ENCODE measurements at places on chromosomes 5 and 9.

- DNase-seq = no peak
These were observed 42.7 kb upstream of the GRHPR start for GRCh38 chr9:37379835-37380234.

GRCh38 chr5:168022446-168023169 is 268.8 kb upstream of the WWC1 start:
- no peak for DNase-seq

GRCh38 chr5:179336126-179336870 is 9.0 kb downstream of the ADAMTS2 start:
- no peak for DNase-seq

- no peak for DNase-seq
These were observed 126.1 kb upstream of the WWC1 start for GRCh38 chr5:168165221-168165914.

GRCh38 chr5:111076091-111076490 is 4.6 kb downstream of the TSLP start:
- no peak for DNase-seq

DNA sequence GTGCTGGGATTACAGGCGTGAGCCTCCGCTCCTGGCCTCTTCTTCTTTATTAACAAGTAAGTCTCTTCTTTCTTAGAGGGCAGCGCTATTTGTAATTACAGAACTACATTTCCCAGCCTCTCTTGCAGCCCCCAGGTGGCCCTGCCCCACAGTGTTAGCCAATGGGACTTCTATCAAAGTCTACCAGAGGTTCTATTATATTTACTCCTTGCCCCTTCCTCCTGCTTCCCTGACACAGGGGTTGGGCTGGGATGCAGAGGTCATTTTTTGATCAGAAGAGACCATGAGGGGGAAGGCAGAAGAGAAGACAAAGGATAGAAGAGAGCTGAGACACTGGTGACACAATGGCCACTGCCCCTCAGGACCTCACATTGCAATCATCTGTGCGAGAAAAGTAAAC is 224.2 kb downstream of the SYK start:
- DNase-seq = no peak

GRCh38 chr9:136231478-136232297 is 13.9 kb downstream of the QSOX2 start:
- DNase-seq = no peak

DNA sequence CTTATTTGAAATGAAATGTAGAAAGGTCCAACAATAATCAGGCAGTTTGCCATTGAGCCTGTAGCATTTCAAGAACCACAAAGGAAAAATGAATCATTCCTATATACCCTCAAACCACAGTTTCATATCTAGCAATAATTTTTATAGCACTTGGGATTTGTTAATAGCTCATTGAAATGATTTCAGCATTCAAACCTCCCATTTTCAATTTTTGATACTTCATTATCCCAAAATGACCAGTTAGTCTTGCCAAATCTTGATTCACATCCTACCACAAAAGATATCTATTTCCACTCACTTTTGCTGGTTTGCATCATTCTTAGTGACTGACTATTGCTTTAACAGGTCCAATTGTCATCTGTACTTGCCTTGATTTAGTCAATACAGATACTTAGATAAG is 790.1 kb downstream of the TLE1 start:
- no peak for DNase-seq

GRCh38 chr5:35626553-35626952 is 8.9 kb downstream of the SPEF2 start:
- no peak for DNase-seq

GRCh38 chr5:172776235-172776594 is 5.2 kb upstream of the DUSP1 start:
- DNase-seq = no peak

- no peak for DNase-seq
These were observed 459.5 kb upstream of the KLF4 start for GRCh38 chr9:107949061-107949460.

DNA sequence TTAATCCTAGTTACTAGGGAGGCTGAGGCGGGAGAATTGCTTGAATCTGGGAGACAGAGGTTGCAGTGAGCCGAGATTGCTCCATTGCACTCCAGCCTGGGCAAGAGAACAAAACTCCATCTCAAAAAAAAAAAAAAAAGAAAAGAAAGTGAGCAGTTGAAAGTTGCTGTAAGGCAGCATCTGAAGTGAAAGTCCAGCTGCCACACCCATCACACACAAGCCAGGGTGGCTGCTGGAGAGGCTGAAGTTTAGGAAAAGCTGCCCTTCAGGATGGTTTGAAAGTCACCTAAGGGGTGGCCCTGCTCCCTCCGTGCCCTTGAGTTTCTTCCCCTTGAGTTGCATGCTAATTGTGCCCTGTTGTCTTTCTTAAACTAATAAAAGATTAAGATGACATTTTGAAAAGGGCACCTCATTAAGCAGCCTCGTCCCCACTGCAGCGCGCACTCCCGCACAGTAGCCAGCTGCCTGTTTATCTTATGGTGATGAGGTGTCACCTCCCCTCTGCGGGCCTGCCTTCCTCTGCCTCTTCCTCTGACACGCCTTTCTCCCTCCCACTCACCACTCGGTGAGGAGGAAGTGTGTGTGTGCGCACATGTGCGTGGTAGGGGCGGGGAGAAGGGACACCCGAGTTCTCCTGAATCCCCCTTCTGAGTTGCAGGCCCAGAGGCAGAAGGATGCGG is 104.2 kb upstream of the PANK3 start:
- no peak for DNase-seq

DNA sequence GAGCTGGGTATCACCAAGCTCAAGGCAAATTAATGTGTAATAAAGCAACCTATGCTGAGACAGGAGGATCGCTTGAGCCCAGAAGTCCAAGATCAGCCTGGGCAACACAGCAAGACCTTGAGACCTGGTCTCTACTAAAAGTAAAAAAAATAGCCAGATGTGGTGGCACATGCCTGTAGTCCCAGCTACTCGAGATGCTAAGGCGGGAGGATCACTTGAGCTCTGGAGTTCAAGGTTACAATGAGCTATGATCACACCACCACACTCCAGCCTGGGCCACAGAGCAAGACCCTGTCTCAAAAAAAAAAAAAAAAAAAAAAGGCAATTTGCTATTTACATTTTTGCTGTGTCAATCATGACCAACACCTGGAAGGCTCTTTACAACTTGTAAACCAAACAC is 5.2 kb downstream of the STRBP start:
- DNase-seq = no peak

DNA sequence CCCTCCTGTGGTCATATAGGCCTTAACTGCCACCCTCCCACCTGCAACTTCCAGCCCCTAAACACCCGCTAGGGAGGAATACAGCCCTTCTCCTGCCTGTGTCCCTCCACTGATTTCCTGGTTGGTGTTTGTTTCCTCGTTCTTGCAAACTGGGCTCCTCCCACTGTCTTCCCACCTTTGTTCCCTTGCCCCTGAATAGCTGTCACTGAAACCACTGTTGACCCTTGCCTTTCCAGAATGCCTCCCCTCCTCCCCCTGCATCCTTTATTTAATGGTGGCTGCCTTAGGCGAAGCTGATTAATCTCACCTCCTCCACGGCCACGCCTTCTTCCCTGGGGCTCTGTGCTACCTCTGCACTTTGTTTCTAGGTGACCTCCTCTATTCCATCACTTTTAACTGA is 626.7 kb downstream of the BNC2 start:
- DNase-seq = no peak

- no peak for DNase-seq
These were observed at the start of gene HACD4 for GRCh38 chr9:21031091-21031807. Gene HACD4 (minus strand): TSS chr9:21031640. CDS start chr9:21031590, 50 bp downstream.

DNA sequence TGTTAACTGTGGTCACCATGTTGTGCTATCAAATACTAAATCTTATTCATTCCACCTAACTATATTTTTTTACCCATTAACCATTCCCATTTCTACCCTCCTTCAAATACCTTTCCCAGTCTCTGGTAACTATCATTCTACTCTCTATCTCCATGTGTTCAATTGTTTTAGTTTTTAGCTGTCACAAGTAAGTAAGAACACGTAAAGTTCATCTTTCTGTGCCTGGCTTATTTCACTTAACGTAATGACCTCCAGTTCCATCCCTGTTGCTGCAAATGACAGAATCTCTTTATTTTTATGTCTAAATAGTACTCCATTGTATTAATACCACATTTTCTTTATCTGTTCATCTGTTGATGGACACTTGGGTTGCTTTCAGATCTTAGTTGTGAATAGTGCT is 485.1 kb upstream of the CD180 start:
- DNase-seq = no peak

DNA sequence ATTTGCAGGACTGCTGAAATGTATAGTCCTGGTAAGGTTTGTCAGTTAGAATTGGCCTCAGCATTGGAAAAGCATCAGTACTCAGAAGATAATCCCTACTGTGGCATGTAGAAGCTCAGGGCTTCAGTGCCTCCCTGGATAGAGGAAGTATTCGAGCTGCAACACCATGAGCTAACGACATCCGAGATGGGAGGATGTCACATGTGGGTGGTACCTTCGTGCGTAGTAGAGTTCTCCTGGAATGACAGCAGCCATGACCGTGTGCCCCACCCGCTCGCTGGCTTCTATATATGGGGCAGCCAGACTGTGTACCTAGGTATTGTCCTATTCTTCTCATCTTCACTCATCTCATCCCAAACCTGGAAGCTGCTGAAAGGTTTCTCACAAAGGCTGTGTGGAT is 345.8 kb upstream of the KLF9 start:
- DNase-seq = no peak

- no peak for DNase-seq
These were observed 84.8 kb downstream of the MVB12B start for GRCh38 chr9:126411225-126411947.

DNA sequence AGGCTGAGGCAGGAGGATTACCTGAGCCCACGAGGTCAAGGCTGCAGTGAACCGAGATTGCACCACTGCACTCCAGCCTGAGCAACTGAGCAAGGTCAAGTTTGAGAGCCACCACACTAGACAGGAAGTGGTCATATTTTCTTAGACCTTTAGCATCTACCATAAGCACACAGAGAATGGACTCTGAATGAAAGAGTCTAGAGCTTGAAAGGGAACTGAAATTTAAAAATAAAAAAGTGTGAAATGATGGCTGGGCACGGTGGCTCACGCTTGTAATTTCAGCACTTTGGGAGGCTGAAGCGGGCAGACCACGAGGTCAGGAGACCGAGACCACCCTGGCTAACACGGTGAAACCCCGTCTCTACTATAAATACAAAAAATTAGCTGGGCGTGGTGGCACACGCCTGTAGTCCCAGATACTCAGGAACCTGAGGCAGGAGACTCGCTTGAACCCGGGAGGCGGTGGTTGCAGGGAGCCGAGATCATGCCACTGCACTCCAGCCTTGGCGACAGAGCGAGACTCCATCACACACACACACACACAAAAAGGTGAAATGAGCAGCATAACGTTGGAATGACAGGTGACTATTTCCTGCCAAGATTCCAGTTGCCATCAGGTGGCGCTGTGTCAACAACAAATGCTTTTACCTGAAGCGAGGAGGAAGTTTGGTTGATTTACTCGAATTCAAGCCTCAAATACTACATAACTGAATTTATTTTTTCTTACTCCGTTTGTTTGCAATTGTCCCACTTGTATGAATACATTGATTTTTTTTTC is 21.3 kb upstream of the AK3 start:
- DNase-seq = peak; percentile 57

DNA sequence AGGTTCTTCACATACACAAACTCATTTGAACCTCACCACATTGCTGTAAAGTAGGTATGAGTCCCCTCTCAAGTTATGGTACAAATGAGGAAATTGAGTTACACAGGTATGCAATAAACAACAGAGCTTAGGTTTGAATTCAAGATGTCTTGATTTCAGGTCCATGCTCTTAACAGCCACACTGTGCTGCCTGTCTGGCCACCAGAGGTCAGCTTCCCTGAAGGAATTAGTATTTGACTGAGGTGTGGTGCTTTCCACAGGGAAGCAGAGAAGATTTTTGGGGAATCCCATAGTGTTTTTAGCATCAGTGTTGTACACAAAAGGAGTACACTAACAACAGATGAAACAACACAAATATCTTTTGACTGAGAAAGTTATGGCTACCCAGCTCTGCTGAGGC is 94.4 kb upstream of the ITGA1 start:
- DNase-seq = no peak

GRCh38 chr9:33329979-33330378 is 39.7 kb downstream of the NFX1 start:
- no peak for DNase-seq
